ENCODE measurements at places on chromosomes 12 and 14. TPM values are rescaled to one million over a fixed set of nuclear protein-coding genes. Genes with fewer than 3 reads are reported as not detected.

GRCh38 chr14:64656986-64657385 lies 47.2 kb upstream of the PLEKHG3 start:
- no peak overlapping the region for H3K4me3 ChIP-seq
- peaks cover 22% of the 10 kb centered on the region for H3K27me3 ChIP-seq
- H3K4me1 ChIP-seq: peaks cover 13% of the 10 kb centered on the region
- no peak overlapping the region for H3K27ac ChIP-seq

- H3K27me3 ChIP-seq: no peaks in the 10 kb centered on the region
- no peak overlapping the region for H3K27ac ChIP-seq
- no peak overlapping the region for H3K4me3 ChIP-seq
- H3K36me3 ChIP-seq: no peaks in the 10 kb centered on the region
Observed at GRCh38 chr14:58501214-58501816, 73.8 kb downstream of the KIAA0586 start.

DNA sequence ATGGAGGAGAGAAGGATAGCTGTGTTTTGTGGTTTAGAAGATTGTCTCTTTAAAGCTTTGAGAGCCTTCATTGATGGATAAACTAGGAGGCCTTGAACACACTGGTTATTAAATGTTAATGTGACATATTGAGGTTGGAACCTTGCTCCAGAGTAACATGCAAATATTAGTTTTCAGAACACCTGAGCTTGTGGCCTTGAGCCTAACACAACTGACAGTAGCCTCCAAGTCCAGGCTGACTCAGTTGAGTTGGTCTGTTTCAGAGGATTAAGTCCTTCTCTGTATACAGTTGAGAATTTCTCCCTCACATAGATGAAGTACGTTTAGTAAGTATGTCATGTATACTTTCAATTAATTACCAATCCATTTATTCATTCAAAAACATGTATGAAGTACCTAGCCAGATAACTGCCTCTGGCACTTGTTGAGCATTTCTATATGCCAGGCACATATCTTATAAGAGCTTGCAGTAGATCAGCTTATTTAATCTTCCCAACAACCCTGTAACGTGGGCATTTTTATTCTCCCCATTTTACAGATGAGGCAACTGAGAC lies 63.5 kb downstream of the ELK3 start:
- peaks cover 38% of the 10 kb centered on the region for H3K36me3 ChIP-seq
- peaks cover 14% of the 10 kb centered on the region for H3K4me1 ChIP-seq
- no peak overlapping the region for H3K27ac ChIP-seq
- no peaks in the 10 kb centered on the region for H3K27me3 ChIP-seq
- no peak for DNase-seq
- no peak overlapping the region for H3K4me3 ChIP-seq

GRCh38 chr14:44854114-44854513 lies 107.6 kb downstream of the KLHL28 start:
- no peaks in the 10 kb centered on the region for H3K27me3 ChIP-seq
- no peak overlapping the region for H3K4me3 ChIP-seq
- no peak overlapping the region for H3K27ac ChIP-seq
- no peaks in the 10 kb centered on the region for H3K4me1 ChIP-seq
- H3K36me3 ChIP-seq: no peaks in the 10 kb centered on the region

DNA sequence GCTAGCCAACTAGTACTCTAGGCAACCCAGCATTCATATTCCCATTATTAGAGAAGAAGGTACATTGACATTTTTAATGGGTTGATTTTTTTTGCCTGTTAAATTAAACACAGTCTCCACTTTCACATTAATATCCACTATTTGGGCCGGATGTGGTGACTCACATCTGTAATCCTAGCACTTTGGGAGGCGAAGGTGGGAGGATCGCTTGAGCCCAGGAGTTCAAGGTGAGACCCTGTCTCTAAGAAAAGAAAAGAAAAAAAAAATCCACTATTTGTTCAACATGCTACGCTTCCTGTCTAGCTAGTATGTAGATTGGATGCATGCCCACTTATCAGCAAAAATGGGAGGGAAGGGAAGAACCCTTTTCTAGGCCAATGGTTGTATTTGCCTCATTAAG lies 7.1 kb upstream of the CRADD start:
- H3K27me3 ChIP-seq: peaks cover 9% of the 10 kb centered on the region
- peaks cover 19% of the 10 kb centered on the region for H3K4me1 ChIP-seq
- no peak overlapping the region for H3K4me3 ChIP-seq
- no peaks in the 10 kb centered on the region for H3K36me3 ChIP-seq

DNA sequence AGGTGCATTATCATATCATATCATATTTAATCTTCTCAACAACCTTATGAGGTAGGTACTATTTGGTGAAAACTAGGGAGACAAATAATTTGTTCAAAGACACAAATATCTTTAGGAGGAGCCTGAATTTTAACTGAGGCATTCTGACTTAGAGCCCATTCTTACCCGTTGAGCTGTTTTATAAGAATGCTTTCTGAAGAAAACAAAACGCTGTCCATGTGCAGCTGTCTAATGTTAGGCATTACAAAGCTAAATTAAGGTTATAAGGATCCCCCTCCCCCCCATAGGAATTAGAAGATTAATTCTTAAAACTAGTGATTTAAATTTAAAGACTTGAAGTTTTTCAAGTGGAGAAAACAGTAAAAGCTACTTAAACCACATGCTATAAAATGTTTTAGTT lies 6.4 kb downstream of the KTN1 start:
- peaks cover 39% of the 10 kb centered on the region for H3K4me1 ChIP-seq
- H3K4me3 ChIP-seq: no peak overlapping the region
- no peaks in the 10 kb centered on the region for H3K27me3 ChIP-seq

GRCh38 chr14:99262977-99263448 lies 9.0 kb downstream of the BCL11B start:
- peak overlapping the region; percentile 100 for H3K27ac ChIP-seq
- peak overlapping the region; percentile 91 for H3K4me3 ChIP-seq
- DNase-seq: peak; percentile 25
- peaks cover 91% of the 10 kb centered on the region for H3K4me1 ChIP-seq
- peaks cover 55% of the 10 kb centered on the region for H3K36me3 ChIP-seq

- H3K4me1 ChIP-seq: no peaks in the 10 kb centered on the region
- no peak overlapping the region for H3K27ac ChIP-seq
- H3K36me3 ChIP-seq: no peaks in the 10 kb centered on the region
- no peak for DNase-seq
Observed at GRCh38 chr14:94449930-94450329, 2.7 kb downstream of the SERPINA11 start.

GRCh38 chr12:26374934-26375680 lies 179.7 kb downstream of the SSPN start:
- DNase-seq: no peak
- H3K27ac ChIP-seq: no peak overlapping the region
- H3K4me3 ChIP-seq: no peak overlapping the region
- no peaks in the 10 kb centered on the region for H3K36me3 ChIP-seq

GRCh38 chr12:106070147-106070546 lies 68.6 kb downstream of the NUAK1 start:
- H3K4me3 ChIP-seq: no peak overlapping the region
- no peaks in the 10 kb centered on the region for H3K36me3 ChIP-seq
- DNase-seq: no peak
- peaks cover 11% of the 10 kb centered on the region for H3K27me3 ChIP-seq

- H3K27me3 ChIP-seq: no peaks in the 10 kb centered on the region
- no peak overlapping the region for H3K4me3 ChIP-seq
- DNase-seq: no peak
- peaks cover 9% of the 10 kb centered on the region for H3K4me1 ChIP-seq
Observed at GRCh38 chr14:50303744-50304471, 8.1 kb downstream of the L2HGDH start.

GRCh38 chr12:101777978-101778377 lies 38.7 kb upstream of the SYCP3 start:
- peaks cover 65% of the 10 kb centered on the region for H3K36me3 ChIP-seq
- peak overlapping the region; percentile 5 for H3K27ac ChIP-seq
- DNase-seq: no peak
- H3K4me1 ChIP-seq: peaks cover 63% of the 10 kb centered on the region

- DNase-seq: no peak
- no peaks in the 10 kb centered on the region for H3K4me1 ChIP-seq
- H3K4me3 ChIP-seq: no peak overlapping the region
- no peaks in the 10 kb centered on the region for H3K27me3 ChIP-seq
- no peak overlapping the region for H3K27ac ChIP-seq
- no peaks in the 10 kb centered on the region for H3K36me3 ChIP-seq
Observed at GRCh38 chr12:115049614-115050013, 365.6 kb upstream of the TBX3 start.

DNA sequence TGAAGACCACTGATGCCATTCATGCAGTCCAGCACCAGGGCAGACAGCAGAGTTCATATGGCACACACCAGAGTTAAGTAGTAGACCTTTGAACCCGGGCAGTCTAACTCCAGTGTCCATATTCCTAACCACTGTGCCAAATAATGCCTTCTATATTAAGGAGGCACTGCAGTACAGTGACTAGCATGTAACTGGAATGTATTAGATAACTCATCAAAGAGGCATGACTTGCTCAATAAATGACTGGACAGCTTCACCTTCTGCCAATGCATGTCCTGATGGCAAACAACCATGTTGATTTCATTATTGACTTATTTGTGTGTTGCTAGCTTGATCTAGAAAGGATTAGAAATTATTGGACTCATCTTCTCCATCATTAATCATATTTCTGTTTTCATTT lies 40.2 kb downstream of the DACT1 start:
- H3K36me3 ChIP-seq: no peaks in the 10 kb centered on the region
- H3K4me3 ChIP-seq: no peak overlapping the region
- H3K27ac ChIP-seq: no peak overlapping the region
- DNase-seq: no peak

GRCh38 chr12:24921251-24922038 lies 27.5 kb downstream of the BCAT1 start:
- peaks cover 28% of the 10 kb centered on the region for H3K4me1 ChIP-seq
- no peak for DNase-seq
- H3K4me3 ChIP-seq: no peak overlapping the region
- no peaks in the 10 kb centered on the region for H3K36me3 ChIP-seq
- H3K27me3 ChIP-seq: peaks cover 20% of the 10 kb centered on the region
- no peak overlapping the region for H3K27ac ChIP-seq

DNA sequence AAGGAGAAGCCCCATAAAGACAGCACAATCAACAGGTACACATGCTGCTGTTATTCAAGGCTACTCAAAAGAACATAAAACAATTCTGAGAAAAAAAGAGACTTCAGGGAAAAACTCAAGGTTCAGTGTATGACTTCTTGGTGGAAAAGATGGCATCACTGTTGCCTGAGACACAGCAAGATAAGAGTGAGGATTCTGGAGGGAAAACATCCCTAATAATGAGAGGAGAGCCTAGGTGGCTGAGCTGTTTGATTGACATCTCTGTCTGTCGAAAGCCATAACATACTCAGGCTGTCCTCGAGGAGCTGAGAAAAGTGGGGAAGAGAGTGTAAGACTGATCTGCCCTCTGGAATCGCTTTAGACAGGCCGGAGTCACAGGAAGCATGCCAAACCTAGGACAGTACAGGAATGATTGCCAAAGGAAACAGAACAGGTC lies 193.4 kb upstream of the AMIGO2 start:
- H3K27me3 ChIP-seq: no peaks in the 10 kb centered on the region
- H3K4me3 ChIP-seq: no peak overlapping the region
- no peak for DNase-seq
- no peaks in the 10 kb centered on the region for H3K36me3 ChIP-seq

DNA sequence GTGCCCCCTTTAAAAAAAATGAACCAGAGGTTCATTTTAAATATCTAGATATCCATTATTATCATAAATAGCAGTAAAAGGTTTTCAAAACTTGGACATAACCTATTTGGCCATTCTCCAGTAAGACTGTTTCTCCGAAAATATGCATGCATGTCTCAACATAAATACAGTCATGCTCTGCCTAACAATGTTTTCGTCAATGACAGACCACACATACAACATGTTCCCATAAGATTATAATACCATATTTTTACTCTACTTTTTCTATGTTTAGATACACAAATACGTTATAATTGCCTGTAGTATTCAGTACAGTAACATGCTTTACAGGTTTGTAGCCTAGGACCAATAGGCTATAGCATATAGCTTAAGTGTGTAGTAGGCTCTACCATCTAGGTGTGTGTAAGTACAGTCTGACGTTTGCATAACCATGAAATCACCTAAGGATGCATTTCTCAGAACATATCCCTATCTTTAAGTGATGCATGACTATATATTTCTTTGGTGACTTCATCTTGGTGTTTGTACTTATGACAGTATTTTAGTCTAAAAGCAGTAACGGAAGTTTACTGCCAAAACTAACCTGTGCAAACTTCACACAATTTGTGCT lies 3.2 kb downstream of the TMEM19 start:
- peaks cover 2% of the 10 kb centered on the region for H3K36me3 ChIP-seq
- H3K4me3 ChIP-seq: no peak overlapping the region
- DNase-seq: no peak
- H3K4me1 ChIP-seq: peaks cover 17% of the 10 kb centered on the region
- no peak overlapping the region for H3K27ac ChIP-seq

- no peak overlapping the region for H3K27ac ChIP-seq
- H3K36me3 ChIP-seq: peaks cover 41% of the 10 kb centered on the region
- no peak for DNase-seq
- no peak overlapping the region for H3K4me3 ChIP-seq
- peaks cover 31% of the 10 kb centered on the region for H3K4me1 ChIP-seq
- no peaks in the 10 kb centered on the region for H3K27me3 ChIP-seq
Observed at GRCh38 chr12:62522984-62523383, 56.4 kb downstream of the MON2 start.

GRCh38 chr12:116336542-116337065 lies 59.1 kb upstream of the MED13L start:
- no peak for DNase-seq
- H3K36me3 ChIP-seq: no peaks in the 10 kb centered on the region
- peaks cover 2% of the 10 kb centered on the region for H3K27me3 ChIP-seq

DNA sequence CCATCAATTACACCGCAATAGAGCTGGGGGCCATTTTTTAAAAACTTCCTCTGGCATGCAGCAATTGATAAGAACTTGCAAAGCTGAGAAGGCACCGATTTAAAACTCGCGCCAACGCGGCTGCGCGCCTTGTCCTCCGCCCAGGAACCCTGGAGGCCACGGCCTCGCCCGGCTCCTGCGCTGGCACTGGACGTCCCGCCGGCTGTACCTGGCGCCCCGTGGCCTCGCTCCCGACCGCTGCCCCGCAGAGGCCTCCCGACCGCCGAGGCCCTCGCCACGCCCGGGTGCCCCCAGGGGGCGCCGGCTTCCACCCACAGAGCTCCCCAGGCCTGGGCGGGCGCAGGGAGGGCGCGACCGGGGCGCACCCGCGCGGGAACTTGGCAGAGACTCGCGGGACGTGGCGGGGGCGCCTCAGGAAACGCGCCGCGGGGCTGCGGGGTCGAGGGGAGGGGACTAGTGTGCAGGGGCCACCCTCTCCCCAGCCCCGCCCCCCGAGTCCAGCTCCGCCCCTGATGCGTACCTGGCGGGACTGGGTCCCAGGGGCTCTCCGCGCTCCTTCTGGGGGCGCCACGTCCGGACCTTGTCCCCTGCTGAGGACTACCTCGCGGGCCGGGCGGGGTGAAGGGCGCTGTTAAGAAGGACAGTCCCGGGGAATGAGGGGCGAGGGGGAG lies 65.7 kb downstream of the TNFAIP2 start:
- H3K27ac ChIP-seq: no peak overlapping the region
- no peaks in the 10 kb centered on the region for H3K36me3 ChIP-seq
- no peak for DNase-seq
- H3K4me1 ChIP-seq: no peaks in the 10 kb centered on the region

Gene CFL2
- 8.4 TPM for total RNA-seq

Gene GALNT6
- 19.9 TPM for total RNA-seq

Gene SYCP3
- 0.50 TPM for total RNA-seq

Gene RNF212B
- total RNA-seq: not detected

Gene MED6
- 58.2 TPM for total RNA-seq

Gene IFNG
- 46.3 TPM for total RNA-seq

Gene TTC5
- 31.2 TPM for total RNA-seq

Gene RPGRIP1
- not detected for total RNA-seq

Gene TPPP2
- not detected for total RNA-seq

Gene RBP5
- total RNA-seq: 1.2 TPM

Gene JKAMP
- 29.6 TPM for total RNA-seq

Gene MGP
- total RNA-seq: not detected

Gene CCDC175
- not detected for total RNA-seq

Gene NANOG
- total RNA-seq: not detected

Gene JDP2
- 1.1 TPM for total RNA-seq

Gene ARHGAP5
- 32.1 TPM for total RNA-seq
